ENCODE measurements at places on chromosomes 6 and 20.

DNA sequence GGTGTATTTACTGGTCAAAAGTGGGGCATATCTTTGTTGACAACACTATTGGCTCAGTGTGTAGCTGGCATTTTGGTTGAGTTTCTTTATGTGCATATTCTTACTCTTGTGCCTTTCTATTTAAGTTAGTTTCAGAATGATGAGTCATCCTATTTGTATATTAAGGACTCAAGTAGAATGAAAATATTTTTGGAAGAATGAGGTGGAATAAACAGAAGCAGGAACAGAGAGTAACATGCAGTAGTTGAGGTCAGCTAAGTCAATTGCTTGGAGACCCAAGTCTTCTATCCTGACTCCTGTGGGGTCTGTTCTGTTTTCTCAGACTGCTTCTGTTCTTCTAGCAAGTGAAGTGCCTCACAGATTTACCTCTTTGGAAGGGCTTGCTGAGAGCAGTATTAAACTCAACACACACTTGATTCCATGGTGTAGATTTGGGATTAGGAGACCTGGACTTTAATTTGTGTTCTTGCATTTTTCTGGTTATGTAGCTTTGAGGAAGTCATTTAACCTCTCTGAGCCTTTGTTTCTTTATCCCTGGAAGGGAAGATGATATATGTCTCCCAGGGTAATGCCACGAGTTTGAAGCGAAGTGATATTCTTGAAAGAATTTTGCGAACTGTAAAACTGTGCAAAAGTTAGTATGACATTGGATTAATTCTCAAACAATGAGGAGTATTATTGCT, 324.3 kb downstream of the QKI start:
- DNase-seq: no peak

DNA sequence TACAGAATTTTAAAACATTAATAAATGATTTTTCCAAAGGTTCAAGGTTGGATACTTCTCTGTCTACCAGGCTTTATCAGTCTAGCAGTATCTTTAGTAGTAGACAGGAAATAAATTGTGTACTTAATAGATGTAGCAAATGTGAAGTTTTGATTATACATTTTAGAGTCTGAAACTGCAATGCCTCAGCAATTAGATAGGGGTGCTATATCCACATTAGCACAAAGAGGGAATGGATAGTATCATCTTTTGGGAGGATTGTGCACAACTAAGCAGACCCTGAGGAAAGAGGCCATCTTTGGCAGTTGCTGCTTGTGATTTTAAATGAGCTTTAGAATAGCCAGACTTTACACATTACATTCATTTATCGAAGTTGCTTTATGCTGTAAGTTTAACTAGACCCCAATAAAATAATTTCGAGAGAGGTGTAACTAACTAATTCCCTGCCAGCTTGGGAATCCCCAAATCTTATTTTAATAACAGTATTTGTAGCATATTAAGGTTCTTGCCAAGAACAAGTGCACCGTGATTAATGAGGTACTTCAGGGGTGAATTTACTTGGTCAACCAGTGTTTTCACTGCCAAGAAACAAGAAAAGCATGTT, 2.8 kb downstream of the KCNQ5 start:
- DNase-seq: no peak

DNA sequence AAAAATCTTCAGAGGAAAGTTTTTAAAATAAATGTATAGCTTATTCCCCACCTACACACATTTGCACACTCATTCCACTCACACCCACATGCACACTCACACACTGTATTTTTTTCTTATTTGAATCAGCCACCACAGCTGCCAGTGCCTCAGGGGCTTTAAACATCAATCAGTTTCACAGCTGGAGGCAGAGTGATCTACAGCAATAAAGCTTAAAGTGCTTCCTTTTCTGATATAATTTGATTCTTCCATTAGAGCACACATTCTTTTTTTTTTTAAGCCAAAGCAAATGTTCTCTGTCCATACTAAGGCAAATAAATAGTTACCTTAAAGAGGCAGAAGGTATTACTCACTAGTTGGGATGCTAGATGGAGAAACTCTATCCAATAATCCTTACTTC, 498.8 kb upstream of the POU3F2 start:
- no peak for DNase-seq

- no peak for DNase-seq
Observed at GRCh38 chr6:135944120-135944519, 92.6 kb downstream of the PDE7B start.

GRCh38 chr6:13873288-13874190, 51.2 kb upstream of the RNF182 start:
- peak; percentile 28 for DNase-seq

GRCh38 chr6:116369964-116370759, 585 bp upstream of the DSE start:
- peak; percentile 81 for DNase-seq

- no peak for DNase-seq
Observed at GRCh38 chr20:37651932-37652331, 41.9 kb upstream of the CTNNBL1 start.

DNA sequence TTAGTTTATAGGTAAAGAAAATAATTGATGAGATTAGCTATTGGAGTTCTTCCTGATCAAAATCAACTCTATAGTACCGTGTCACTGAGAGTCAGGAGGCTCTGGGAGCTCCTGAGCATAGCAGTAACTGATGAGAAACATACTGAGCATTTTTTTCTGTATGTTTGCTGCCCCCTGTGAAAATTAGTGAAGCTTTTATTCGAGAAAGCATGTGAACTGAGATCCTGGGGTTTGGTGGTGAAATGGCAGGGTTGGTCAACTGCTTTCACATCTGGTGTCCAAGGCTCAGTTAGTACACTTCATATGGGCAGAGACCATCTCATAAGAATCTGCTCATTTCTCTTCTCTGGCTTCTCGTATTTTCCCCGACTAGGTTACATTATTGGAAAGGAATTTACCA, 4.1 kb upstream of the ABT1 start:
- no peak for DNase-seq

GRCh38 chr20:64063389-64064144, 569 bp downstream of the TCEA2 start:
- no peak for DNase-seq

GRCh38 chr20:2519115-2519809, 10.5 kb upstream of the ZNF343 start:
- no peak for DNase-seq

GRCh38 chr6:32742374-32742773, 1.2 kb downstream of the HLA-DQA2 start:
- no peak for DNase-seq

GRCh38 chr6:37600312-37600916, 97.3 kb downstream of the MDGA1 start:
- no peak for DNase-seq

DNA sequence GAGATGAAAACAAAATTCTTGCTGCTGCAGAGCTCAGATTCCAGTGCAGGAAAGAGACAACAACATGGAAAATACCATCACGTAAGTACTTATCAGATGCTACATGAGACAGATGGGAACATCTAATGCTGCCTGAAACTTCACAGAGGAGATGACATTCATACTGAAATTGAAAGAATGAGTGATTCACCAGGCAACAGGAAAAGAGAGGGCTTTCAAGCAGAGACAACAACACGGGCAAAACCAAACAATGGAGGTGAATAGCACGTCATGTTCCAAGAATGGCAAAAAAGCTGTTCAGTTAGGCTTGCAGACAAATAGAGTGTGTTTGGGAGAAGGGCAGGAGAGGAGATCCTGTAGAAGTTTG, 39.3 kb downstream of the GTF2H5 start:
- no peak for DNase-seq

- DNase-seq: no peak
Observed at GRCh38 chr20:19212469-19212815, at the start of gene SLC24A3. TSS of gene SLC24A3 (plus strand) at chr20:19212642.

DNA sequence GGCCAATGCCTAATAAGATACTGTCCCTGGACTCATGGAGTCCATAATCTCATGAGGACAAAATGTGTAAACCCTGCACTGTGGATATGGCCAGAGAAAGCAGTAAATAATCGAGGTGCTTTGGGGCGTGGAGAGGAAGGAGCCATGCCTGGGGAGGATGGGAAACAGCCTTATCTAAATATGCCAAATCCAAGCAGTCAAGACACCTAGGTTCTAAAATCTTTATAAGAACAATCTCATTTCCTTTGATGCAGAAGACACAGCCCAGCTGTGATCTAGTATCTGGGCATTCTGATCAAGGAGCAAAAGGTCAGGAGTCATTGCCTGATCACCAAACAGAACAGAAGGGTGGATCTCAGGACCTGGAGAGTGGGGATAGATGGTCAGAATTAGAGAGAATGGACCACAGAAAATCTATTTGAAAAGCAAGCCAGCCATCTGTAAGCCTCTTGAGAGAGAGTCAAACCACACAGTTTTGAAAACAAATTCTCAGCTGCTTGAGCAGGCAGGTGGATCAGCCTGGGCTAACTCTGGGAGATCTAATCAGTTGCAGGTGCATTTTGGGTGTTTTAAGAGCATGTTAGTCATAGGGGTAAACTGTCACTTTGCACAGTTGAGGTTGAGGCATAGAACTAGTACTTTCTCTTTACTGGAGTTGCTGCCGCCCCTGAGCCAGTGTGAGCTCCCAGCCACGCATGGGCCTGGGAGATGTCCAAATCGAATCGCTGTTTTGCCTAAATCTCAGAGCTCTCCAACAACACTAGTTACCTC, 130.8 kb upstream of the TNFAIP3 start:
- no peak for DNase-seq

DNA sequence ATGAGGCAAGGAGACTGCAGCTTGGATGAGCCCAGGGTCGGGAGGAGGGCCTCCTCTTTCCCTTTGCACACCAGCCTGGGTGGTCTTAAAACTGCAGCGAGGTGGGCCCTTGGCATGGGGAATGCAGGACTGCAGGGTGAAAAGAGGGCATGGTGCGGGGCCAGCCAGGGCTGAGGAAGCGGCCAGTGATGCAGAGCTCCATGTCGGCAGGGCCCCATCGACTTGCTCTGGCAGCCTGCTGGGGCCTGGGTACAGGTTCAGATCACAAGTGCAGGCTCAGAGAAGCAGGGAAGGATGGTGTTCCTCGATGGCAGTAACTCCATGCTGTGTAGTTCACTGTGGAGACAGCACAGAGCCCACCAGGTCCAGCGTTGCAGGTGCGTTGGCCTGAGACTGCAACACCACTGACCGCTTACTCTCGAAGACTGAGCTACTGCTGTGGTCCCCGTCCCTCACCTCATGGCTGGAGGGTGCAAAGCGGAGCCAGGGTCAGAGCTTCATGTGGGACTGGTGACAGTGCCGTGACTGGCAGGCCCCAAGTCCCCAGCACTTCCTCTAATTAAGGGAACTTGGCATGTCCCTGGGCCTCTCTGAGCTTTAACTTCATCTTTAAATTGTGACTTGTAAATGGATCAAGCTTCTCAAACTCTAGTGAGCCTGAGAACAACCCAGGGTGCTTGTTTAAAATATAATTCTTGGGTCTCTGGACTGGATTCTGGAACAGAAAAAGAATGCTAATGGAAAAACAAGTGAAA, 223.2 kb downstream of the SYNDIG1 start:
- no peak for DNase-seq

DNA sequence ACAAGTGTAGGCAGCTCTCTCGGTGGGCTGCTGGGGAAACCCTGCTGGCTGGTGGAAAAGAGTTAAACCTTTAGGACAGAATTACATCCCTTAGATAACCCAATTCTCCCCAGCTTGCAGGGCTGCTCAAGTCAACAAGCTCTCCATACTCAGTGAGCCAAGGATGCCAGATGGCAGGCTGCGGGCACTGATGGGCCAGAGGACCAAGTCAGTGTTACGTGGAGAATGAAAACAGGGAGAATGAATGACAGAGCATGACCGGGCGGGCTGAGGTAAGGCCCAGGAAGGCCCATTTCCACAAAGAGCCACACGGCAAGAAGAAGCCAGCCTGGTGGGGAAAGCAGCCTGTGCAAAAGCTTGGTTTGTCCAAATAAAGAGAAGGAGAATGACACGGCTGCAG, 58.7 kb upstream of the CD93 start:
- no peak for DNase-seq

DNA sequence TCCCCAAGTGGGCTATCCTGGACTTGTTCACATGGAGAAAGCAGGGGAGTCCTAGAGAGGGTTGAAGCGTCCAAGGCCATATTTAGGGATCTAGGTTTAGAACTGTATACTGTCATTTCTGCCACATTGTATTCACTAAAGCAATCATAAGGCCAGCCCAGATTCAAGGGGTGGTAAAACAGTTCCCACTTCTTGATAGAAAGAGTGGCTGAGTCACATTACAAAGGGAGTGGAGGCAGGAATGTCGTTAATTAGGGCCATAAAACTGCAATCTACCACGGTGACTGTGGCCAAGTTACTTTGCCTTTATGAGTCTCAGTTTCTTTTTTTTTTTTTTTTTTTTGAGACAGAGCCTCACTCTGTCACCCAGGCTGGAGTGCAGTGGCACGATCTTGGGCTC, 7.4 kb upstream of the UBR2 start:
- no peak for DNase-seq

- no peak for DNase-seq
Observed at GRCh38 chr6:41894366-41895299, 542 bp downstream of the USP49 start.

DNA sequence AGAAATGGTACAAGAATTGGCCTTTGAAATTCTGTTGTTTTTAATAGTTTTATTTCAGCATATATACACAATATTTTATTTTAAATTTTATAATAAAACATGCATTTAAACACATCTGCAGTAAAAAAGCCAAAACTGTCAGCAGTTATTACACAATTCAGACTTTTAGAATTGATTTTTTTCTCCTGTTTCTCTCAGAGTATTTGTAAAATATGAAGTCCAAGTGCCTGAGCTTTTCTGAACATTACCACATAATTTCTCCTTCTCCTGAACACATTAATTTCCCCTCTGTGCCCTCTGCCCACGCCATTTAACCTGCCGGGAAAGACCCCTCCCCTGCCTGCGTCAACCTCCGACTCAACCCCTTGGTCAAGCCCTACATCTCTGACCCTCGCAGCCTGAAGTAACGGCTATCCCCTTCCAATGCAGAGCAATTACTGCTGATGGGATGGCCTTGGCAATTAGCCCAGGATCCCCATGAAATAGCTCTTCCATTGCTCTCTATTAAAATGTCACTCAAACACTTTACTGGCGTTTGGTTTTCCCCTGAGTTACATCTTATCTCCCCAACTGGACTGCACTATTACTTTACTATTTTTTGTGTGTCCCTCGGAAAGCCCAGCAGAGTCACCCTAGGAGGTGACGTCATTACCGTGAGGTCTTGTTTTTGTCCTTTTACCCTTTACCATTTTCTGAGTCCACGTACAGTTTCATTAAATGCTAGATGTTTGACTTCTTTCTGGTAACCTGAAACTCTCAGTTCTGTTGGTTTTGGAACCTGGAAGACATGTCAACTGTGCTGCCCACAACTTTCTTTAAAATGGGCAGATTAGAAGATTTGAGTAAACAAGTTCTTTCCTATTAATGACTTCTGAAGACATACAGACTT, 146.7 kb upstream of the TAB2 start:
- no peak for DNase-seq

DNA sequence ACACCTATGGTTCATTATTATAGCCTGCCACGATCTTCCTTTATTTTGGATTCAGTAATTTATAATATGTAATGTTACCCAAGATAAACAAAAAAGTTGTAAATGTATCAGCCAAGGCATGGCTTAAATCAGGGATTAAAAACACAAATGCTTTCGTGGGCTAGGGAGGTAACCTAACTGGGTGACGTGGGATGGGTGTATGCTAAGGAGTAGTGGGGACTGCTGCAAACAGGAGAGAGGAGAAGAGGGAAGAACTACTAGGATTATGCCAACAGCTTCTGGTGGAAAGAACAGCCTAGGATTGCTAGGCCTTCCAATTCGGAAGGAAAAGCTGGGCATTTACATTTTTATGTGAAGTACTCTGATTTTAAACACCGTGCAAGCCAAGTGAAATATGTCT, 244.8 kb upstream of the POU3F2 start:
- no peak for DNase-seq

- DNase-seq: no peak
Observed at GRCh38 chr20:18628330-18628920, 40.6 kb downstream of the DTD1 start.

- peak; percentile 50 for DNase-seq
Observed at GRCh38 chr6:129686941-129687627, 22.9 kb downstream of the ARHGAP18 start.

Data from NCI-H226 (cell line).